CD4-positive, alpha-beta T cell treated with Interferon alpha-2 for 1 hour (primary cell): ENCODE measurements at places on chromosomes 3 and 15.
A peak's percentile ranks its signal among the peaks of the same experiment; 100 is the strongest.

GRCh38 chr3:27641271-27641800 is 80.8 kb downstream of the EOMES start:
- no peak for DNase-seq

DNA sequence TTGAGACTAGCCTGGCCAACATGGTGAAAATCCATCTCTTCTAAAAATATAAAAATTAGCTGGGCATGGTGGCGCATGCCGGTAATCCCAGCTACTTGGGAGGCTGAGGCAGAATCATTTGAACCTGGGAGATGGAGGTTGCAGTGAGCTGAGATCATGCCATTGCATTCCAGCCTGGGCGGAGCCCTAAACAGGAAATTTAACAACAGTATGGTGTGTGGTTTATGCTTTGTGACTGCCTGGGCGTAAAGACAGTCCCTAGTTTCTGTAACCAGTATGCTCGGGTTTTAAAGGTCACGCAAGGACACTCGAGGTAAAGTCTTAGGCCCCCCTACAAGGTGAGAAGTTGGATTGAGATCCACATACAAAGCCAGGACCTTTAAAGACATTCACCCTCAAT is 43.3 kb downstream of the USP50 start:
- DNase-seq = no peak

GRCh38 chr3:78907367-78907766 is 860.4 kb downstream of the ROBO1 start:
- no peak for DNase-seq

GRCh38 chr3:159922193-159922840 is 66.3 kb upstream of the IL12A start:
- no peak for DNase-seq

- DNase-seq = peak; percentile 38
Observed at GRCh38 chr3:194323785-194324735, 27.1 kb downstream of the CPN2 start.

DNA sequence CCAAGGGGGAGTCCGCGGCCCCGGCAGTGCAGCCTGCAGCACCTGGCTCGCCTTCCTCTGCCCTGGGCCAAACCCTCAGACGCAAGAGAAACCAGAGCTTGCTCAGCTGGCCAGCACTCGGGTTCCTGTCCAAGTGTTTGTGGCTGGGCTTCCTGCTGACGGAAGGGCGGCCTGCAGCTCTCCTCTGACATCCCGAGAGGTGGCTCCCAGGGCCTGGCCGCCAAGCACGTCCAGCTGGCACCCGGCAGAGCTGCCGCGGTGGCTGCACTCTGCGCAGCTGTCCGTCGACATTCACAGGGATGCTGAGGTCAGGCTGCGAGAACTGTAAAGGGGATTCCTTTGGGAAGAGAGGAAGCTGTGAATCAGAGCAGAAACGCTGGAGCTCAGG is 85.6 kb downstream of the CPN2 start:
- no peak for DNase-seq

DNA sequence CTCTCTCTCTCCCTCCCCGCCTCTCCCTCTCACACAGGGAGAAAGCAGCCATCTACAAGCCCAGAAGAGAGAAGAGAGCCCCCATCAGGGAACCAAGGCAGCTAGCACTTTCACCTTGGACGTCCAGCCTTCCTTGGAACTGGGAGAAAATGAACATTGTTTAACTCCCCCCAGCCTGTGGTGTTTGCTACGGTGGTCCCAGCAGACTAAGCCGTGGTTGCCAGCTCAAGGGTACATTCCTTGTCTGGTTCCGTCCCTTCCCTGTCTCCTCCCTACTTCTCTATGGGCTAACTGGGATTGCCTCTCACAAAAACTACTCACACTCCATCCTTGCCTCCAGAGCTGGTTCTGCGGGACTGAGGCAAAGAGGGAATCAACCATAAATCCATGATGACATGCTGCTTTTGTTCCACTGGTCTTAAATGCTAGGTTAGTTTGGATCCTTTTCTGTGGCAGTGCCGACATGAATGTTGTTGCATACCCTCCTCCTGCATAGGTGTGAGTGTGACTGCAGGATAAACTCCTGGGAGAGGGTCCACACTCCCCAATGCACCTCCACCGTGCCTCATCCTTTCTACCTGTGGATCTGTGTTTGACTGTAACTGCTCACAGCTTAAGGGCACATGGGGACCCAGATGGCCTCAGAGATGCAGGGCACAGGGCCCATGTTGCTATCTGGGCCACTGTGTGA is 12.0 kb downstream of the C3orf22 start:
- no peak for DNase-seq

GRCh38 chr3:87461036-87461435 is 184.7 kb upstream of the POU1F1 start:
- DNase-seq = no peak

DNA sequence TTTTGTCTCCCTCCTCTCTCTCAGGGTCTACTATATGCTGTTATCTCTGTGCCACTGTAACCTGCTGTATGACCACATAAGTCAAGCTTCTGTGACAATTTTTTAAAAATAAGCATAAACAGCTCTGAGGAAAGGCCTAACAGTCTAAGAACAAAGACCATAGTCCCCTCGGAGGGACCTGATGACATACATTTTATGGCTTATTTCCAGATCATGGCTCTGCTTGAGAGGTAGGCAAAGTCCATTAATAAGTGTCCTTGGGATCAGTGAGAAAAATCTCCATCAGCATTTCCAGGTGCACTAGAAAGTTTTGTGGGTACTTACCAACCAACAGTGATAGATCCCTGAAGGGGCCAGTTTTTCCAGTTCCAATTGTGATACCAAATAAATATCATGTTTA is 123.8 kb downstream of the TNIK start:
- DNase-seq = no peak

GRCh38 chr3:178325330-178325729 is 210.9 kb upstream of the KCNMB2 start:
- no peak for DNase-seq

GRCh38 chr3:14132120-14132519 is 7.3 kb downstream of the TMEM43 start:
- DNase-seq = no peak

DNA sequence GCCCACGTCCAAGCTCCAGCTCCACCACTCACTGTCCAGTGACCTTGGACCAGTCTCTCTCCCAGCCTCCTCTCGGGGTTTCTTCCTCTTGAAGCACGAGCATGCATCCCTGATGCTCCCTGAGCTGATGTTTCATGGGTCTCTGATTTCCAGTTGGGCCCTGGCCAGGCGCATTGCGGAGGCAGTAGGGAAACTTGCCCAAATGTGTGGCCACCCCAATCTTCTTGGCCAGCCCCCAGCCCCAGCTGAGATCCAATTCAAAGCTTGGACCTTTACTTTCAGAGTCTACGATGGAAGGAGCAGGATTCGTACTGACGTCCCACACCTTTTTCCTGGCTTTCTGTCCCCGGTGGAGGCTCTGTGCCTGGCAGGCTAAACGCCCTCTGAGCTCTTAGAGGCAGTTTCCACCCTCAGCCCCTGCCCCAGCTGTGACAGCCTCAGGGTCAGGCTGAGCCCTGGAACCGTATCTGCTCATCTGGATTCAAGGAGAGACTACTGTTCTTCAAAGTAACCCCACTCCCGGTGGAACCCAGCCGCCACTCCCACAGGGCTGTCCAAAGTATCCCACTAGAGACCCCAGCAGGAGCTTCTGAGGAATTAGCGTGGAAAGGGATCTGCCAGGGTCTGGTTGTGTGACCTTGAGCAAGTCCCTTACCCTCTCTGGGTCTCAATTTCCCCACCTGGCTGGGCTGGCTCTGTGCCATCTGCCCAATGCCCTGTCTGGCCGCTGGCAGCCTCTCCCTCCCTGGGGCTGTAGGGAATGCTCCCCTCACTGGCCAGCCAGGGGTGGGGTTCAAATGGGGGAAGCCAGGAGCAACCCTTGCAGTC is 37.4 kb downstream of the CPN2 start:
- DNase-seq = no peak

DNA sequence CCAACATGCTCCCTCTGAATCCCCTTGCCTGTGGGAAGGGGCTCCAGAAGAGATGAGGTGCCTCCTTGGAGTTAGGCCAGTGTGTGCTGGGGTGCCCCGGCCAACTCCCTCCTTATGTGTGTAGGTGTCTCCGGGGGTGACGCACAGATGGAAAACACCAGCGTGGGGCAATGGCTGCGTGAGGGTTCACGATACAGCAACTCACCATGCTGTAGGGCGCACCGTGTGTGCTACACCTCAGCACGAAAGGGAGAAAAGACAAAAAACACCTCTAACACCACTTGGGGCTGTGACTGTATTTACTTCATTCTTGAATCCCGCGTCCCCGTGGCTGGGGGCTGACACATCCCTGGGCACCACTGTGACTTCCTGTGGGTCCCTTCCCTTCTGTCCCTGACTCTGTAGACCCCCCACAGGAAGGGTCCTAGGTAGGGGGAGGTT is 1.6 kb upstream of the CALML4 start:
- no peak for DNase-seq

- no peak for DNase-seq
Observed at GRCh38 chr3:110711851-110712516, 359.6 kb upstream of the NECTIN3 start.

- no peak for DNase-seq
Observed at GRCh38 chr15:57597431-57597830, 5.7 kb downstream of the MYZAP start.

DNA sequence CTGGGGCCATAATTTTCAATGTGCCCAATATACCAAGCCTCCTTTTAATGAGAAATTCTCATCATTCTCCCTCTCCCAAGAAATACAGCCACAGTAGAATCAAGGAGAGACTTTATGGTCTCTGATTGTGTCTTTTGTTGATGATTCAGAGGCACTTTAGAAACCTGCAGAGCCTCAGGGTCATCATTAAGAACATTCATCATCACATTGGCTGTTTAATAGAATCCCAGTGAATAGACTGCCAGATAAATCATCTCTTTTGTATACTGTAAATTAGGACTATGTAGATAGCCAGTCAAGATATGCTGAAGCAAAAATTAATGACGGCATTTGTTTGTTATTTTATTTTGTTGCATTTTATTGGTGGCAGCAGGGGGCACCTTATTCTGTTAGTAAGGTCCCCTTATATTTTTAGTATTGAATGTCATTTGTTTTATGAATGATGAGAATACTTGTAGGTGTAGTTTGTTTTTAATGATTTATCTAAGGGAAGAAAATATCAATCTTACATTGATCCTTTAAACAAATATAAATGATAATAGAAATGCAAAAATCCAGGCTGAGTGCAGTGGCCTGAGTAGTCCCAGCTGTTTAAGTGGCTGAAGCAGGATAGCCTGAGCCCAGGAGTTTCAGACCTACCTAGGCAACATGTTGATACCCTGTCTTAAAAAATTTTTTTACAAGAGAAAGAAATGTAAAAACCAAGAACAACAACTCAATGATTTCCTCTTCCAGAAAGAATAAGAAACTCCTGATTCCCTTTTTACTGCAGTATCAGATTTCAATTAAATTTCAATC is 138.8 kb downstream of the ZBBX start:
- DNase-seq = no peak

- no peak for DNase-seq
Observed at GRCh38 chr3:18791752-18792151, 356.6 kb upstream of the KCNH8 start.

DNA sequence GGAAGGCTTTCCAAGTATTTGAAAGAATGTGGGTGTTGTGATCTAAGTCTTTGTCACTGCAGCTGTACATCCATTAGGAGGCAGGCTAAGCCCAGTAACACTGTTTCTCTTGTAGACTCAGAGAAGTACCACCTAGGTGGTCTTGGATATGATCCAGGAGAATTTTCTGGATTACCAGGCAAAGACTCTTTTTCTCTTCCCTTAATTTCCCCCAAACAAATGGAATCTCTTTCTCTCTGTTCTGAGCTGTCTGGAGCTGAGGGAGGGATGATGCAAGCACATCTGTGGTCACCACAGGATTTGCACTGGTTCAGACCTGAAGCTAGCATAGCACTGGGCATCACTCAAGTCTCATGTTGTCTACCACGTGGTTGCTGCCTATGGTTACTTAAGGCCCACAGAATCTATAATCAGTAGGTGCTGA is 227.6 kb downstream of the NECTIN3 start:
- DNase-seq = no peak

DNA sequence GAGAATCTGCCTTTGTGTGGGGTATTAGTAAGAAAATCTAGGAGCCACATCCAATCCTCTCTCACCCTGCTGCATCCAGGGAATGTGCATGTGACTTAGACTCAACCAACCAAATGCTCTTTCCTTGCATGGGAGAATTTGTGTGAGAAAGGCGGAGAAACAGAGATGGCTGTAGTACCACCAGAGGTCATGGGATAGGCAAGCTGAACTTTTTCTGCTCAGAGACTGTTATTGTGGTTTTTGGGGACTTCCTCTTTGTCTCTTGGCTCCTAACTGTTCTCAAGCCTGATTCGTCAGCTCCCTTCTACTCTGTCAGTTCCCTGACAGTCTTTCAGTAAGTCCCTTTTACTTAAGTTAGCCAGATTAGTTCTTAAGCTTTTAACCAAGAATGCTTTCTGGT is 2.6 kb upstream of the ZSCAN2 start:
- DNase-seq = peak; percentile 68

- DNase-seq = no peak
Observed at GRCh38 chr3:60147249-60147950, 1097.6 kb upstream of the CFAP20DC start.

DNA sequence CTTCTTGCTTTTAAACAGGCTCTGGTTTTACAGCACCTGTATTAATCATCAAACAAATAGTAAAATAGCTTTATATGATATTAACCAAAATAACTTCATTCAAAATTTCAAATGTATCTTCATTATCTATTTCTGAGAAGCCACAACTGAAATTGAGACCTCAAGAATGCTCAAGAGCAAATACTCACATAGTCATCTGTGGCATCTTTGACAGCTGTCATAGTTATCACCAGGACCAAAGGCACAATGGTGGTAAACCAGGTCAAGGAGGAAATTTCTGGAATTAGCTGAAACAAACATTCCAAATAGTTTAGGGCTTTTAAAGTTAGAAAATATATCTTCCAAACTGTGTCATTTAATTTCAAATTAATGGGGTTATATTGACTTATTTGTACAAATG is 74.6 kb downstream of the ATP8B4 start:
- DNase-seq = no peak

DNA sequence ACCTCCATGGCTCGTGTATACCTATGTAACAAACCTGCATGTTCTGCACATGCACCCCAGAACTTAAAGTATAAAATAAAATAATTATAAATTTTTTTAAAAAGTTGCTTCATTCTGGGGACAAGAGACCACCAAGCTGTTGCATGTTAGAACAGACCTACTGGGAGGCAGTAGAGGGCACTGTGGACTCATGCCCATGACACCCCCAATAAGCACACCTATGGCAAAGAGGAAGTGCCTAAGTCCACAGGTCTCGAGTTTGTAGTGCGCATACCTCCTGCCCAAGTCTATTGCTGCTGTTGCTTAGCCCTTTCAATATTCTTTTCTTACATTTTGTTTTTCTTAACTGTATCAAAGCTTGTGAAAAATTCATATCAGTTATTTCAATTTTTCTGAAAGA is 267.9 kb upstream of the THBS1 start:
- peak; percentile 6 for DNase-seq

- DNase-seq = no peak
Observed at GRCh38 chr3:147407498-147408187, 1.3 kb upstream of the ZIC4 start.
